HCEC 1CT (cell line): ENCODE measurements at places on chromosomes 2 and 18.

DNA sequence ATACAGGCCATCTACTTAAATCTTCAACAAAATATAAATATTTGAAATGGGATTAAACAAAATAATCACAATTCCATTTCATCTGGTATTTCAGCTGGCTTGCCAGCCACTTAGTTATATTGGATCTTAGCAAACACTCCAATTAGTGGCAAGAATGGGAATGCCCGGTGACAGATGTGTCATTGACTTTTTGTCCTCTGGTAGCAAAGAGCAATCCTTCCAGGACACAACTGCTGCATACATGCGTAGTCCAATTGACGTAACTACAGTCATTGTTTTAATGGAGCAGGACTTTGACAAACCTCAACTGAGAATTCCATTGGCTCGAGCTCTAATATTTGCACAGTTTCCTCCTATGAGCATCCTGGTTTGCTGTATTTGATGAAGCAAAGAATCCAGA is 69.9 kb downstream of the RNF152 start:
- no peak for DNase-seq

DNA sequence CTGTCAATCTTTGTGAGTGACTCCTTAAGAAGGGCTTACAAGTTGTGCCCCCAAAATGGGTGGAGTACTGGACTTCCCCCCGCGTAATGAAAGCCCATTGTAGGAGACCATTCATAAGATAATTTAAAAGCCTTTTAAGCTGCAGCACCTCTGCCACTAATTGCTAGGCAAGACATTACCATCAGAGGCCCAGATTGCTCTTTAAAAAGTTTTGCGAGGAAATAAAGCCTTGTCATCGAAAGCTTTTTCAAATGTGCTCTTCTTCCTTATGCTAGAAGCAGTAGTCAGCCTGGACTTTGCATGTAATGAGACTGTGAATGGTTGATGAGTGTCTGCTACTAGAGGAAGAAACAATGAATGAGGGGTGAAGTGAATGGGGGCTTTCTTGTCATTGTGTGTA is 345.3 kb upstream of the CDH2 start:
- DNase-seq: no peak

GRCh38 chr2:10329580-10329879 is 26.8 kb downstream of the HPCAL1 start:
- DNase-seq: no peak

GRCh38 chr2:226446406-226447001 is 353.1 kb downstream of the IRS1 start:
- peak; percentile 92 for DNase-seq

- DNase-seq: peak; percentile 3
Measured at GRCh38 chr2:215280326-215280725, 31.5 kb upstream of the ATIC start.

GRCh38 chr18:79935499-79935898 is 16.0 kb downstream of the SLC66A2 start:
- no peak for DNase-seq

DNA sequence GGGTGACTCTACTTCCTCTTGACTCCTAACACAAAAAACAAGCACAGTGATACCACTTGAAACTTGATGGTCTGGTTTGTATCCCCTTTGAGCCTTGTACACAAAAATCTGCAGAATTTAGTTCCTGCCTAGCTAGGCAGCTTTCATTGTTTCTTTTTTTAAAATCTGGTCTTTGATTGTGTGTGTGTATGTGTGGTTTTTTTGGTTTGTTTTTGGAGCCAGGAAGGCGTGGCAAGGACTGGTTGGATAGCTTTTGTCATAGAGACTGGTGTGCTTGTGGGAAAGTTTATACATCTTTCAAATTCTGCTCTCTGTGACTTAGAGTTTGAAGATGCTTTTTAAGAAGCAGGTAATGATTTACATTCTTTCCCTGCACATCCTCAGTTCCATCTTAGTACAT is 127.4 kb downstream of the TANC1 start:
- no peak for DNase-seq

- no peak for DNase-seq
Measured at GRCh38 chr18:64270121-64270520, 121.2 kb upstream of the LINC00305 start.

GRCh38 chr18:4455113-4455811 is at the start of gene DLGAP1:
Gene DLGAP1 (minus strand): TSS chr18:4455307.
- no peak for DNase-seq

DNA sequence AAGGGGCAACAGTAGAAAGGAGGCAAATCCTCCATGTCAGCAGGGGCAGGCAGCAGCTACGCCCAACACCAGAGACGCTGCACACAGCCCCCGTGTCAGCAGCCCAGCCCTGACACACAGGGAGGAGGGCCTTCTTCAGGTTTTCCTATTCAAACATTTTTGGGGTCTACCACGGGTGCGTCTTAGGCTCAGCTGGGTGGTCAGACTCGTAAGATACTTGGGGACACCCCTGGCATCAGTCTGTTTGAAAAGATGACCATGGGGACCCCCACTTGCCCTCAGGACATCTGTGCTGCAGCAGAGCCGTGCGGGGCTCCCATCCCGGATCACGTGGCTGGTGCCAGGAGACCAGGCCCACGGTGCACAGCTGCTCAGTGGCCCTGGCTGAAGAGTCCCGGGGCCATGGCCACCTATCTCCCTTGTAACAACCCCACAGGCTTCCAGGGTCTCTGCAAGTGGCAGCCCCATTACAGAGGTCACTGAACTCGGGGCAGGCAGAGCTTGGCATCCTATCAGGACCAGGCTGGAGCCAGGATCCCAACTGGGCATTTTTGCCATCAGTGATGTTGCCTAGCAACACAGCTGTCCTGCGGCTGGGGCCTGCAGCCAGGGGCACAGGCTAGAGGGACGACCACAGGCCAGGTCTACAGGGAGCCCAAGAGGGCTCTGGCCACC is 82.5 kb downstream of the EDAR start:
- no peak for DNase-seq

- no peak for DNase-seq
Measured at GRCh38 chr2:69567909-69568300, 75.6 kb downstream of the AAK1 start.

GRCh38 chr2:230887342-230887741 is 22.6 kb downstream of the ITM2C start:
- DNase-seq: no peak

DNA sequence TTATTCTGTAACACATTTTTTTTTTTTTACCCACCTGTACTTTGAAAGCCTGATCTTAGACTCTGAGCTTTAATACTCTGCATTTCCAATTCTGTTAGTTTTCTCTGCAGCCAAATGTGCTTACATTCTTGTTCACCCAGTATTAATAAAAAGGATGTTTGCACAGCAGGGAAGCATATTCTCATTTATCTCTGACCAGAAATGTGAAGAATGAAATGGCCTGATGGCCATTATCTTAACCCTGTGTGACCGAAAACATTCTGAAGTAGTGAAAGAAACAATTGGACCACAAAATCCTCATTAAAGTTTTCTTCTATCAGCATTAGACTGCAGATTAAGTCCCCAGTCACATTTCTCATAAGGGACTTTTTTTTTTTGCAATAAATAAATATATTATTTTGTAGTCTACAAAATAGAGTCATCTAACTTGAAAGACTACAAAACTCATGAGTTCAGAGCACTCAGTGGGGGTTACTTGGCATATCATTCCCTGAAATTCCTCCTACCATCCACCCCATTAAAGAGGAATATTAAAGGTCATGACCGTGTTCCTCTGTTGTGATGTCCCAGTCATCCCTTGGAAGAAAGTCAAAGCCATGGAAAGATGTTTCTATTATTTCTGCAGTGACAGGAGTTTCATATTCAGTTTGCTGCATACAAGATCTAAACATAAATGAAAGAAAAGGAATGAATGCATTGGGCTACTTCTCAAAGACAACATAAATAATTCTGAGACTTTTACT is 364.4 kb downstream of the RND3 start:
- no peak for DNase-seq

- DNase-seq: no peak
Measured at GRCh38 chr2:128503399-128504245, 185.0 kb upstream of the HS6ST1 start.

GRCh38 chr2:25009954-25010353 is 31.9 kb upstream of the EFR3B start:
- DNase-seq: no peak

DNA sequence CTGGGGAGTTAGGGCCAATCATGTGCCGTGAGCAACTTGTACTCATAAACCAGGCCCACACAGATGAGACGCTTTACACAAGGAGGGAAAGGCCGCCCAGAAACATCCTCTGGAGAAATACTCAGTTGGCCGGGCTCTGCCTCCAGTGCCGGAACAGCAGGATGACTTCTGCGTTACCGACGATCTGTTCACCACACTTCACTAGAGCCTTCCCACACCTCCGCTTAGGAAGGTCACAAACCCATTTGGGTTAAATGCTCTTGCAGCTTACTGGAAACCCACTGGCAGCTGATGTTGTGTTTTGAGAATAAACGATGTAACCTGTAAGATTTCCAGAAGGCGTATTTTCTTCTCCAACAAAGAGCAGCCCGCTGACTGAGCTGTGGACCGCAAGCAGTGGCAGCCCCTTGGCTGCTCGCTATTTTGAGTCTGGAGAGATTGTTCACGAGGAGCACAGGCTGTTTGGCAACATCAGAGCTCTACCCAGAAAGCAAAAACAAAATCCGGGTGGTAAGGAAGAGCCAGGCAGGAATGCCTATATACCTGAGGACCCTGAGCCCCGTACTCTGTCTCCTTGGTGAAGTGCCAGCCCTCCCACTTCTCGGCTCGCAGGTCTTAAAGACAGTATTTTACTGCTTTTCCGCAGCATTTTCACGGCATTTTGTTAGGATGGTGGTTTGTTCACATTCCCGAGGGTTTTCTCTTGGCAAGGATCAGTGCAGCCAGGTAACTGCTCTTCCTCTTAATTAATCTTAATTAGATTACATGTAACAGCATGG is 44.0 kb downstream of the COLEC12 start:
- DNase-seq: no peak
